ENCODE measurements at places on chromosomes 1 and 21.

DNA sequence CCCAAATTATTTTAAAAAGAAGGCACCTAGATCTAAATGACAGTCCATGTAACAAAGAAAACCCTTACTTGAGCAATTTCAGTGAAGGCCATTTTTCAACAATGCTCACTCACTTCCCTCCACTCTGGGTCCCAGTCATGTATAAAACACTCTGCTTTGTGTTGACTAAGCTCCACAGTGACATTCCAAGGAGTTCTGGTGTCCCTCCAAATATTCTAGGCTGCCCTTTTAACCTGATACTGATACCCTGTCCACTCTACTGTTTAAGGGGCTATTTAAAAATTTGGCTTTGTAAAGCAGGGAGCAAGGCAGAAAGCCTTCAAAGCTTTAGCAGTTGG, 73.6 kb downstream of the GNG12 start:
- no peak for DNase-seq

DNA sequence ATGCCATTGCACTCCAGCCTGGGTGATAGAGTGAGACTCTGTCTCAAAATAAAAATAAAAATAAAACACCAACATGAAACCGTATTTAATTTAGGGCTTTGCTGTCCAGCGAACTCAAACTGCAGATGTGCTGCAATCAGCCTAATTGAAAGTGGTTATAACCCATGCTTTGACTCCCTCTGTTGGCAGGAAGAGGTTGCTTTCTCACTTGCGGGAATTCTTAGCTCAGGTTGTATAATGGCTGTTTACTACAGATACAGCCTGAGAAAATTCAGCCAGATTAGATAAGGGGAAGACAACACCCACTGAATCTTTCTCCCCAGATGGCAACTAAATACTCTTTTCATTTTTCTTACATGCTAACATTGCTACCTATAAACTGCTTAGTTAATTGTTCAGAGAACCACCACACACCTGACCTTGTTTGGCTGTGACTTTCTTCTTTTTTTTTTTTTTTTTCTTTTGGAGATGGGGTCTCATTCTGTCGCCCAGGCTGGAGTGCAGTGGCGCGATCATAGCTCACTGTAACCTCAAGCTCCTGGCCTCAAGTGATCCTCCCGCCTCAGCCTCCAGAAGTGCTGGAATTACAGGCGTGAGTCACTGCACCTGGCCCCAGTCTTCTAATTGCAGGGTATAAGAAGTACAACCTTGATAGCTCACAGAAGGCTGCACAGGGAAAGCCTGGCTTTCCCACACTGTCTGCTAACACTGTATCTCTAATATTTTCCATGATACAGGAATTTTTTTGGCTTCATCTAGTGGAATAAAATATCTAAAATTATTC, 34.6 kb downstream of the DNTTIP2 start:
- peak; percentile 63 for DNase-seq

- no peak for DNase-seq
These were observed 126.1 kb downstream of the NAV1 start for GRCh38 chr1:201665036-201665435.

GRCh38 chr1:40783001-40783905, at the start of gene KCNQ4:
TSS of gene KCNQ4 (plus strand) at chr1:40783787. CDS start at chr1:40784094, 307 bp downstream.
- no peak for DNase-seq

GRCh38 chr1:246591047-246591446, 24.8 kb downstream of the CNST start:
- DNase-seq, result no peak

DNA sequence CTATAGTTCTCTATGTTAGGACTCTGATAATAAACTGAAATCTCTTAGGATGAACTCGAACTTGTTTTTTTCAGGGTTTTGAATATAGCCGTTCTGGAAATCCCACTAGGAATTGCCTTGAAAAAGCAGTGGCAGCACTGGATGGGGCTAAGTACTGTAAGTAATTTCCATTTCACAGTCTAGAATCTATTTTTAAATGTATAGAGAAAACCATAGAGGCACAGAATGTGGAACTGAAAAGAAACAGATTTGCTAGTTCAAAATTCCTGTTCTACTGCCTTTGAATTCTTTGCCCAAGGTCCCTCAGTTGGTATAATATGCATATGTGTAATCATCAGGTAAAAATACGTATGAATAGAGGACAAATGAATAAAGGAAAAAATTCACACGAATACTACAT, 4.8 kb downstream of the CTH start:
- no peak for DNase-seq

All from NT2/D1 (cell line).